Head of caudate nucleus (tissue), 42 donors: ENCODE measurements at places on chromosomes 4 and X.

DNA sequence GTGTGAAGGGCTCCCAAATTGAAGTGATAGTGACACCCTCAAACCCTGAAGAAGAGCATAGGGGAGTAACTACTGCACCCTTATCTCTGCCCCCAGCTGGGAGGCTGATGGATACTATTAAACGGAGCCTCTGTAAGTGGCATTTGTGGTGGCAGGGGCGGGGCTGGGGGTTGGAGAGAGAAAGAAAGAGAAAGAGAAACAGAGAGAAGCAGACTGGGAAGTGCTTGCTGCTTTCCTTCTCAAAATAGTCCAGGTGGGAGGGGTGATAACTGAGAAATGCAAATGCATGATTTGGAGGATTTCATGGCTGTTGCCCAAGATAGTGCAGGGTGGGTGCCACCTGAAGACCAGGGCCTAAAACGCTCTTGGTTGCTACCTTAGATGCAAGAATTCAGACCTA lies 253.5 kb upstream of the GATB start:
- no peak for DNase-seq

DNA sequence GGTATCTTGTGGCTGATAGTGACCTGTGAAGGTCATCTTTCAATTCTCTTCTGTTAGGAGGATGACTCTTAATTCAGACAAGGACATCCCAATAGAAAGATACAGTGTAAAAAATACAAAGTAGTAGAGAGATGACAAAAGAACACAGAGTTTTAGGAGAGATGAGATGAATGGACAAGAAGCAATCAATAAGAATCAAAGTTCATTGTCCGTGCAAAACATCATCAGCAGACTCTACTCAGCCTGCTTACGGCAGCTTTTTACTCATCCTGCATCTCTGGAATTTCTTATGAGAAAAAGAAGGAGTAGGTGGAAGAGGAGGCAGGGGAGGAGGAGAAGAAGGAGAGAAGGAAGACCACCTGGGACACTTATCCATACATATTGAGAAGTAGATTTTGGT lies 2131.7 kb downstream of the ARAP2 start:
- DNase-seq = no peak

GRCh38 chr4:17535906-17536305 lies 20.9 kb downstream of the CLRN2 start:
- no peak for DNase-seq

DNA sequence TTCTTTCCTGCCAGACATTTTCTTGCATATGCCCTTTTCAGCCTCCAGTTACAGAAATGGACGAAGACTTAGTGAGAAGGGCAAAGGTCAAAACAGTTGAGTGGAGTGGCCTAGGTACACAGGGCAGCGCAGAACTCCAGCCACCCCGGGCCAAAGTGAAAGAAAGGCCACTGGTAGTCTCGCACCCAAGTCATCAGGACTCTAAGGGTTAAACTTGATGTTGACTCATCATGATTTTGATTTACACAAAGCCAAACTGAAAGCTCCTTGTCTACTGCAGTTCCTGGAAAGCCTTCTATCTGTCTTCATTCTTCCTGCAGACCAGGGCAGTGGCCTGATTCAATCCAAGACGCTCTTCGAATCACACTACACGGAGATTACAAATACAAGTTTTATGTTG lies 2.6 kb upstream of the IL13RA1 start:
- no peak for DNase-seq

DNA sequence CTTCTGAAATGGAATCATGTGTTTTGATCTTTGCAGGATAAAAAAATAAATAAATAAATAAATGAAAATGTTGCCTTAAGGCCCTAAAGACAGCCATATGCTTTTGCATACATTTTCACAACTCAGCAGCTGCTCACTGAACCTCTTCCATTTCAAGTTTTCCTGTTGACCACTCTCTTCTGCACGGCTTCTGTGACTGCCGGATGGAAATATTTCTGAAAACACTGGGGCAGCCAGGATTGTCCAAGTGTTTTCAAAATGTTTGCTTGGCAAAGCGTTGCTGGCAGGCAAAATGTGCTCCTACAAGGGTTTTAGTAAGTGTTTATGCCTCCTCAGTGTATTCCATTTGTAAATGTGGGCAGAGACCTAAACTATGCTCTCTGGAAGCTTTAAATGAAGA lies 208.1 kb upstream of the IL1RAPL1 start:
- DNase-seq = no peak

- no peak for DNase-seq
These were observed 445.6 kb downstream of the FAT4 start for GRCh38 chr4:125760201-125760819.

GRCh38 chr4:183364025-183364424 lies 41.8 kb upstream of the CLDN24 start:
- no peak for DNase-seq

GRCh38 chrX:25067271-25068172 lies 51.8 kb upstream of the ARX start:
- DNase-seq = no peak

DNA sequence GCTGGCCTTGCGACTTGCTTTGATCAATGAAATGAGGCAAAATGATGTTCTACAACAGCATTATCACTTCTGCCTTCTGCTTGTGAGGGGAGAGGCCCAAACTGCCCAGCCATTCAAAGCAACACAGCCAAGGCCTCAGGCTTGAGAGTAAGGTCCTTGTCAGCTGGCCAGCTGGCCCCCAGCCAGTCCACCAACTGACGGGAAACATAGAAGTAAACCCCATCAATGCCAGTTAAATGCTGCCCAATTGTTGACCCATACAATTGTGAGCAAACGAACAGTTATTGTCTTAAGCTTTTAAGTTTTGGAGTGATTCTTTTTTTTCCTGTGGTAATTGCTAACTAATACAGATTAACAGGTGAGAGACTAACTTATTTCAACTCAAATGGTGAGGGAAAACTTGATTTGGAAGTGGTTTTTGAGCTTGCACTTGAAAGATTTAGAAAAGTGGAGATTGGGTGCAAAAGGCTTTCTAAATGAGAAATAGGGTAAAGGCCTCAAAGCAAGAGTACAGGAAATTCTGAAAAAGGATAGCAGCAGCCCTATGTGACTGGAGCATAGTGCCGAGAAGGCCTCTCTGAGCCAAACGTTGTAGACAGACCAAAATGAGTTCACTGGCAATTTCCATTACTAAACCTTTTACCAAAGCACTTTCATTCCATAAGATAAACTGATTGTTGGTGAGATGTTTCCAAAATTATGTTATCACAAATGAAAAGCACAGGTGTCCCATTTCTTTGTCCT lies 66.9 kb downstream of the ARHGEF38 start:
- DNase-seq = peak; percentile 45

- no peak for DNase-seq
These were observed 851.6 kb downstream of the CENPC start for GRCh38 chr4:66693694-66694093.

- DNase-seq = no peak
These were observed 145.3 kb downstream of the ATRX start for GRCh38 chrX:77640702-77641101.

GRCh38 chr4:72701987-72702819 lies 133.2 kb upstream of the ADAMTS3 start:
- no peak for DNase-seq

GRCh38 chrX:125782184-125782583 lies 383.9 kb downstream of the DCAF12L2 start:
- no peak for DNase-seq

DNA sequence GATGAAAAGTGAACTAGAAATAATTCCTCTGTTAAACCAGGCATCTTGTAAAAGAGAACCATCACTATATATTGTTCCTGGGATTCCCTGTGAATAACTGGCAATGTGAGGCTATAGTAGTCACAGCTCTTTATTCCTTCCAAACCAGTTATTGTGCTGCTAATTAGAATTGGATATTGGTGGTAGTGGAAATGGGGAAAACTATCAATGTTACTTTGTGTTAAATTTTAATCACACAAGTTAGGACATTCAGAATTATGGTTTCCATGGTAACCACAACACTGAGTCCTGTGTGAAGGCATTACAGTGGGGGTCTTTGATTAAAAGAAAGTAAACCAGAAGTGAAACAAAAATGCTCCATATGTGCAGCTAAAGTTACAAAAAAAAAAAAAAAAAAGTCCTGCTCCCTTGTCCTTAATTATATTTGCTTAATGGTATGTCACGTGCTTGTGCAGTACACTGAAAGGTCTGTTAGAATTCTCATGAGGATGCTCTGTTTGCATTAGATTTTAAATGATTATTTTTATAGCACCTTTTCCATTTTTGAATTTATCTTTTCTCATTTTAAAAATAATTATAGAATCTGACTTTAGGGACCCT lies 200.4 kb downstream of the ADGRL3 start:
- DNase-seq = no peak

DNA sequence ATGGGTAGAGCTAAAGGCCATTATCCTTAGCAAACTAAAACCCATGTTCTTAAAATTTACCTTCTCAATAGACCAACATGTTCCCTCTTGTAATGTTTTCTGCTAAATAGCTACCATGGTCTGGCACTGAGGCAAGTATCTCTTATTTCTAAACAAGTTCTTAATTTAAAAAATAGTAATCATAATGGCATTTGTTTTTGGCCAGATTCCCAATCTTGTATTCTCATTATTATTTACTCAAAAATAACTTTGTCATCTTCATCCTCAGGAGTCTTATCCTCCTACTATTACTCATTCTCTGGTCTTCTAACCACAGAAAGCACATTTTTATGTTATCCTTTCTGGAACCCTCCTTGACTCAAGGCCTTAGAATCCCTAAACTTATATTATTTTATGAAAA lies 931.2 kb downstream of the CCSER1 start:
- DNase-seq = no peak

DNA sequence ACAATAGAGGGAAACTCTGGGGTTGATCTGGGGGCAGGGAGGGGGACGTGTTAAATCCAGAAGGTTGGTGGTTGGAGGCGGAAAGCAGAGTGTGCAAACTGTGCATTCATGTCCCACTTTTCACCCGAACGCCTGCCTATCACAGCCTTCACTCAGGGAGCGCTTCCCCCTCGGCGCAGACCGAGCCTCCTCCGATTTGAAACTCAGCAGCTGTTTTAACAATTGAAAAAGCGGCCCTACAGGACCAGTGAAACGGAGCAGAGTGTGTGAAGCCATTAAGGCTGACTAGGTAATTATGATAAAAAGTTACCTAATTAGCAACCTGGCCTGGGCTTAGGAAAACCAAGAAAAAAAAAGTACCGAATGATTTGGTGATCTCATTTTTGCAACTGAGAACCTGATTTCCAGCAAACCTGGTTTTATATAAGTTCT lies 685 bp upstream of the NDNF start:
- no peak for DNase-seq

DNA sequence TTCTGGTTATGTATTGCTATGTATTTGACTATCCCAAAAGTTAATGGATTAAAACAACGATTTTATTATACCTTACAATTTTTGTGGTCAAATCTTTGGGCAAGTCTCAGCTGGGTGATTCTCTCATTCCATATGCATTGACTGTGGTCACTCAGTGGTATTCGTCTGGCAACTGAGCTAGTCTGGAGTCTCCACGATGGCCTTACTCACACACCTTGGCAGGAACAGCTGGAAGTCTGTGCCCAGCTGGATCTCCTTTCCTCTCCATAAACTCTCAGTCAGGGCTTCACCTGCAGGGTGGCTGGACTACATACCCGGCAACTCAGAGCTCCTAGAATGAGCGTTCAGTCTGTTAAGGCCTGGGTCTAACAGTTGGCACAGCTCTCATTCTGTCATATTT lies 141.1 kb upstream of the WDFY3 start:
- no peak for DNase-seq

DNA sequence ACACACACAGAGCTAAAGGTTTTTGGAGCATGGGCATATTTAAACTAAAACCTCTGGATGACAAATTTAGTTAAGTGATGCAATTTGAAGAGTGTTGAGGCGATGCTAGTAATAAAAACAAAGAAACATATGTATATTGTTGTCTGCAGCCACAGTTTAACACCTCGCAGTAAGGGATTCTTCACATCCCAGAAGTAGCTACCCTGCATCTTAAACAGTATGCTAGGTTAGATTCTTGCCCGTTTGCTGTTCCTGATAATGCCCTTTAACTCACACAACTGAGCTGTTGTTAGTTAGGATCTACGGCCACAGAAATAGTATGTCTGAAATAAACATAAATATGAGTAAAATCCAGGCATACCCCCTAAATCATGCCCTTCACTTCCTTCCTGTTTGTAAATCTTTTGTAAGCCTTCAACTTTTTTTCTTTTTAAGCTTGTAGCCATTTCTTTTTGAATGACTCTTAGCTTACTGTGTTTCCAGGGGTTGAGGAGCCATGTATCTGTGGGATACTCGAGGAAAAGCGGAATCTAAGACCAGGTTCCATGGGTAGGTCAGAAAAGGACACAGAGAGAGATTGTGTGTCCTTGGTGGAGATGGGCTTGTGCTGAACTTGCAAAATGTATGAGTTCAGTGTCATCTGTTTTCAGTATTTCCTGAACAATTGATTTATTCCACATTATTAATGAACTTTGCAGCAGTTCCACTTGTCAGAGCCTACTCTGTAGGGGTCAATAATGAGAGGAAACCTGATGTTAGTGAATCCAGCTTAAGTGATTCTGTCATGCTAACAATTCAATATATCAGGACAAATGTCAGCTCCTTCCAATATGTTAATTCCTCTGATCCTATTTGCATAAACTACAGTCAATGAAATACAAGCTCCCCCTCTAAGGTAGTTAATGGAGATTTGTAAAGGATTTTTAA lies 349.6 kb downstream of the GPAT3 start:
- no peak for DNase-seq

GRCh38 chr4:15420642-15421041 lies 7.2 kb upstream of the C1QTNF7 start:
- DNase-seq = peak; percentile 51

- no peak for DNase-seq
These were observed 138.0 kb downstream of the ZNF674 start for GRCh38 chrX:46407036-46407752.

DNA sequence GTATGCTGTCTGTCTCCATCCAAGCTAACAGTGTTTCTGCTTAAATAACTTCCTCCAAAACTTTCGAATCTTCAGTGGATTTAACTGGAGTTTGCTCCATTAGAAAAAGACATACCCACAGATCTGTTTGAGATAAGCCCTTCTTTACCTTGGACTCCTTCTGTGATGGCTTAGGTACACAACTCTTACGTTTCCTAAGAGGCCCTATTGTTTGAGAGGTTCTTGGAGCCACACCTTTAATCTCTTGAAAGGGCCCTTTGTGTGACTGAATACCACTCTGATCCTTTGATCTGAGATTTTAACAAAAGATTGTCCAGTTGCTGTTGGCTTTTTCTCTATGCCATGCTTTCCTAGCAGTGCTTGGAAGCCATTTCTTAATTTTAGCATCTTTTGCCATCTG lies 92.5 kb downstream of the AKAP4 start:
- no peak for DNase-seq
